Activated T-helper 1 cell treated with Interleukin-2 at 50 U/mL for 16 hours (primary cell): ENCODE measurements at places on chromosomes 12 and 14.

DNA sequence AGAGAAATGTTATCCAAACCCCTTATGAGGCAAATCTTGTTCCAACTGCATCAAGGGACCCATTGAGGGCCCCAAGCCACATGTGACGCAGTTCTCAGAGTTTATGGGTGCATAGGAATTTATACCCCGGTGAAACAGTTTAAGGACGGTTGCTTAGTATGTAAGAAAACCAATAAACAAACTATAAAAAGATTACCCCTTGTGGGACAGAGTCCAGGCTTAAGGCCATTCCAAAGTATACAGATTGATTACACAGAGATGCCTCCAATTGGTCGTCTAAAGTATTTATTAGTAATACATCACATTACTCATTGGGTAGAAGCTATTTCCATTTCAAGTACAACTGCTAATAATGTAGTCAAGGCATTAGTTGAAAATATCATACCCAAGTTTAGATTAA, 885.0 kb upstream of the MDGA2 start:
- DNase-seq = no peak

- DNase-seq = no peak
Observed at GRCh38 chr12:105319691-105320209, 10.7 kb upstream of the C12orf75 start.

DNA sequence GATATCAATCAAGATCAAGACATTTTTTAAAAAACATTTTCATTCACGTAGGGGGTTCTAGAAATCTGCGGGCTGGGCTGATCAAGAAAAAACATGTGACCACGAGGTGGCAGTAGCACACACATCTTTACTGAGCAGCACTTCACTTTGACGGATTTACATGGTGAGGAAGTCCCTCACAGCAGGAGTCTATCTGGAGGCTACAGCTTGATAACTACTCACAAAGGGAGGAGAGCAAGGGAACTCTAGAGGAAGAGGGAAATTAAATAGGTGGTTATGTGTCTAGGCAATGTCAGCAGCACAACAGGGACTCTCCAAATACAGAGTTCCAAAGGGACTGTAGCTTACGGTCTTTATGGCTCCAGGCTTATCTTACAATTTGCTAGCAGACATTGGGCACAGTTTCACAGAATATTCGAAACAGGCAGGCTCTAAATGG, 248.1 kb downstream of the DPY19L2 start:
- no peak for DNase-seq

DNA sequence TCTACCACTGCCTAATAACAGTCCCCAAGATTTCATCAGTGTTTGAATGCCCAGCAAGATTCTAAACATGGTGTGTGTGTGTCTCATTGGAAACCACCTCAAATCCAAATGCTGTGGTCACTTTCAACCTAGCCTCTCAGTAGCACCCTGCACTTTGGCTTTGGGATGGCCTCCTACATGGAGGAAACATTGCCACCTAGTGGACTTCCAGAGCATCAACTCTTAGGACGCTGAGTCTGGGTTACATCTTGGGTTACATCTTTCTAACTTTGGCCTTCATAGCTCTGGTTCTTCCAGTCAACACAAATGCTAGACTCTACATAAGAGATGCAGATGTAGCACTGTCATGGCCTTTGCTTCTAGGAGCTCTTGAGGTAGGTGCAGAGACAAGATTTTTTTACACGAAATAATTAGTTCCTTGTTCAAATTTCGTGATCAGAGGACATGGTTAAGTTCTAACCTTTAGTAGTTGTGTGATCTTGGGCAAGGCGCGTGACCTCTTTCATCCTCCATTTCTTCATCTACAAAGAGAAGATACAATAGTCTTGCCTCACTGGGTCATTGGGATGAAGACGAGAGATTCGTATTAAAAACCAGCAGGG, 113.5 kb upstream of the VASH1 start:
- DNase-seq = no peak

- no peak for DNase-seq
Observed at GRCh38 chr12:78441737-78442453, 422.7 kb upstream of the SYT1 start.
